Eye (tissue), 1 donor: ENCODE measurements at places on chromosomes 3 and 15.

- DNase-seq: no peak
Observed at GRCh38 chr3:186506857-186507256, 37.3 kb downstream of the CRYGS start.

GRCh38 chr3:129690406-129690805, 83.9 kb upstream of the PLXND1 start:
- peak; percentile 88 for DNase-seq

- DNase-seq: no peak
Observed at GRCh38 chr3:17932136-17932771, 189.8 kb upstream of the TBC1D5 start.

GRCh38 chr3:38059148-38059547, 20.1 kb downstream of the DLEC1 start:
- DNase-seq: no peak

DNA sequence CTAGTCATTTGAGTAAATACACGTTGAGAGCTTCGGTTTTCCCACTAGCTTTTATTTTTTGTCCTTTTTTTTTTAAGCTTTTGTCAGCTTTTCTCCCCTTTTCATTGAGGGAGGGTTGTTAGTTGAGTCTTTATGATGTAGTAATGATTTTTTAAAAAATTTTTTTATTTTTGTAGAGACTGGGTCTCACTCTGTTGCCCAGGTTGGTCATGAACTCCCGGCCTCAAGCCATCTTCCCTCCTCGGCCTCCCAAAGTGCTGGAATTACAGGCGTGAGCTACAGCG, 688 bp downstream of the ZSCAN2 start:
- DNase-seq: no peak
